ENCODE measurements at places on chromosomes 6 and 20.

DNA sequence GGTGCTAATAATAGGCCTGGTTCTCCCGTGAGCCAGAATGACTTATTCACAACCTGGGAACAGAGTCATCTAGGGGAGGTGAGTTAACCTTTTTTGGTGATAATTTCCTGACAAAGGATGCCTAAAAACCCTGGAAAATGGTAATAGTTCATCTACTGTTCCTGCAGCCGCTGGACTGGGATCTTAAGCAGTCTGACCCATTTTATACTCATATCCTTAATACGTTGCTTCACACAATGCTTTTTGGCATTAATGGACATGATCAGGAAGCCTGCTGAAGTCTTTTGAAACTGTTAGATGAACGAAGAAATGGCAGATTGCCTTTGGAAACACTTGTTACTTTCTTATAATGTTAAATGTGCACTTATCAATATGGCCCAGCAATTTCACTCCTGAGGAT is 81.9 kb upstream of the BMP2 start:
- no peak for DNase-seq

GRCh38 chr6:169965239-169965638 is 213.8 kb downstream of the ERMARD start:
- DNase-seq: no peak

GRCh38 chr6:13865141-13865540 is 50.8 kb upstream of the MCUR1 start:
- DNase-seq: no peak

- DNase-seq: no peak
These were observed 6.5 kb downstream of the PLEKHG1 start for GRCh38 chr6:150606168-150606591.

- DNase-seq: no peak
These were observed 2.2 kb upstream of the UBD start for GRCh38 chr6:29561606-29562181.

All from renal cortex interstitium (tissue), 15 donors.